Stimulated activated CD8-positive, alpha-beta memory T cell treated with anti-CD3 and anti-CD28 coated beads, Interleukin-15, amount 100 ng/mL, for 4 hours (primary cell): ENCODE measurements at places on chromosomes 6 and 20.

- no peak for DNase-seq
These were observed 15.6 kb downstream of the FAM83D start for GRCh38 chr20:38941726-38942389.

- no peak for DNase-seq
These were observed 13.4 kb upstream of the CHRNA4 start for GRCh38 chr20:63374504-63374903.

DNA sequence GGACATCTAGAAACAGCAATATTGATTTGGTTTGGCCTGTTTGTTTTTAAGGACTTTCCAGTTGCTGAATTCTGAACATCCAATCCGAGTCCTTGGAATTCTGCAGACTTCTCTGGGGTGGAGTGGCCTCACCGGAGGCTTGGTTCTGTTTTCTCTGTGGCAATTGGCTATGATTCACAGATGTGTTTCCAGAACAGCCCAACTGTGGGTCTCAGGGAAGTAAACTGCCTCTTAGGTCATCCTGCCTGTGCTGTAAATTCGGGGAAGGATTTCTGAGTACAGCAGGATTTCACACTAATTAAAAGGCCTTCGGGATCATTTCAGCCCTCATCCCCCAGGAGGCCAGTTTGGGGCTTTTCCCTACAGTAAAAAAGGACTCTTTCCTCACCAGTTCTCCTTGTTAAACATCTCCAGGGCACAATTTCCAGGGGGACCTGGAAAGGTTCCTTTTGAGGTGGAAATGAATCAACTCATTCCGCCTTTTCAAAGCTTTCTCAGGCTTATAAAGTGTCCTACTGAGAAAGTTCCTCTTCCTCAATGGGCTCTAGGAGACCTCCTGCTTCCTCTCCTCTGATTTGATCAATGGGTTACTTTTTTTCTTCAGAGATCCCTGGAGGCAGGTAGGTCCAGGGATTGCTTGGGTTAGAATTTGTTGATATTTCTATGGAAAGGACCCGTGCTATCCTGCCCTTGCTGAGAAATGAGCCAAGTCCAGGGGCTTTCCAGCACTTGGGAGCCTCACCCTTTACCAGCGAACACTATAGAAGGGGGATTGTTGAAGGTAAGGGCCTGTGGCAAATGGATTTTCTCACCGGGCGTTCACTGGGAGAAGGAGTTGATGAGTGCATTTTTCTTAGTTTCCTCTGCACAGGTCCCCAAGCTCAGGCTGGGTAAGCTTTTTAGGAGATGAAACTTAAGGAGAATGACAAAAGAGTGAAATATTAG lies 114.6 kb downstream of the CLIC5 start:
- no peak for DNase-seq

GRCh38 chr20:16538779-16539178 lies 34.5 kb downstream of the KIF16B start:
- no peak for DNase-seq

DNA sequence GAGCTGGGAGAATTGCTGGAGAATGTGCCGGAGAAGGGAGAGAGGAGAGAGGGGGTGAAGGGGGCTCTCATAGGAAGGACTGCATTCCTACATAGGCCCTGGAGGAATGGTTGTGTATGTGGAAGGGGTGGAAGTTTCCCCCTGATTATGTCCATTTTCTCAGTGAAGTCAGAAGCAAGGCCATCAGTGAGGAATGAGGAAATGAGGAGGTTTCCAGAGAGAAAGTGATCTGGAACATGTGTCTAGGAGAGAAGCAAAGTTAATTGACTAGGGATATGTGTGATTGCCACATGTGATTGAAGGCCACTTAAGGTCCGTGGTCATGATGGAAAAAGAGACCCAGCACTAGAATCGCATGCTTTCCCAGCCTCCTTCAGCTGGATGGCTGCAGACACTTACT lies 42.3 kb downstream of the TBPL1 start:
- DNase-seq = no peak

- DNase-seq = no peak
These were observed 240.4 kb downstream of the PHACTR1 start for GRCh38 chr6:12956991-12957320.

GRCh38 chr6:89073840-89074239 lies 6.7 kb upstream of the PNRC1 start:
- DNase-seq = no peak

DNA sequence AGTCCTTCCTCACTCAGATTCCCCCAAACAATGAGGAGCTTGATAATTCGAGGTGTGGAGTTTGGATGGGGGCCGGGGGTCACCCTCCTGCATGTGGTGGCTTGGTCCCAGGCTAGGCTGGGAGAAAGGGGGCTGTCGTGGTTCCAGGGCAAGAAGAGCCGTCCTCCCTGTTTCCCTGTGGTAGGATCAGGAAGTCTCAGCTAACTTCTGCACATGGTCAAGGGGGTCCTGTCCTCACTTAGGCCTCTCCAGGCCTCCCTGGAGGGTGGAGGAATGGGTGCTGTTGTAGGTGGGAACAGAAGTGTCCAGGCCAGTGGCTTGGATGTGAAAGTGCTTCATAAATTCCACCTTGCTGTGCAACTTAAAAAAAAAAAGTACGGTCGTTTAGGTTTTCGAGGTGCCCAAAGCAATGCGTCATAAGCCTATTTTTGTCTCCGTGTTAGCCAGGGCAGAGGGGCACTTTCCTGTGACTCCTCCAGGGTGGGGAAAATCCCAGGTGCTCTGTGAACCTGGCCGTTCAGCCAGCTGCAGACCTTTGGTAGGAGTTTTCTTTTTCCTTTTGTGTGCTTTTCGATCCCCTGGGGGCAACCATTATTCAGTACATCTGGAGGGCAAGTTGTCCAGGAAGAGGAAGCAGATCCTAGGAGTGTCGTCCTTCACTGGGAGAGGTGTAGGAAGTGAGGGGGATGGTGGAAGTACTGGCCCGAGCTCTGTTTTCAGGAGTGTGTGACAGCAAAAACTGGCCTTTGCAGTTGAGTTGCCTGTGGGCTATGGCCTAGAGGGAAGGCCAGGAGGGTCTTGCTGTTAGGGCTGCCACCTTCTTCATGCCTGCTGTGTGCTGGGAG lies 9.6 kb downstream of the IGF2R start:
- no peak for DNase-seq
